A549 treated with CpdA at 1 μM for 4 hours (cell line): ENCODE measurements at places on chromosomes 5 and 9. TPM values are rescaled to one million over a fixed set of nuclear protein-coding genes. Genes with fewer than 3 reads are reported as not detected.

NUTM2G gene
- not detected in 5 replicates for total RNA-seq

SHLD3 gene
- 1.8 to 3.3 TPM (median 2.2 TPM) in 5 replicates for total RNA-seq

GABRP gene
- not detected in 5 replicates for total RNA-seq

CKMT2 gene
- not detected in 5 replicates for total RNA-seq

IFNA21 gene
- total RNA-seq: not detected in 5 replicates

PCDHGB7 gene
- 0.03 to 0.16 TPM (median 0.07 TPM) in 5 replicates for total RNA-seq
